ENCODE measurements at places on chromosomes 3 and 15.

- DNase-seq = no peak
Observed at GRCh38 chr15:40042791-40043320, 3.9 kb upstream of the SRP14 start.

- DNase-seq = no peak
Observed at GRCh38 chr3:8607234-8608040, 37.2 kb downstream of the SSUH2 start.

- DNase-seq = peak; percentile 25
Observed at GRCh38 chr3:121834157-121834670, 646 bp downstream of the IQCB1 start.

DNA sequence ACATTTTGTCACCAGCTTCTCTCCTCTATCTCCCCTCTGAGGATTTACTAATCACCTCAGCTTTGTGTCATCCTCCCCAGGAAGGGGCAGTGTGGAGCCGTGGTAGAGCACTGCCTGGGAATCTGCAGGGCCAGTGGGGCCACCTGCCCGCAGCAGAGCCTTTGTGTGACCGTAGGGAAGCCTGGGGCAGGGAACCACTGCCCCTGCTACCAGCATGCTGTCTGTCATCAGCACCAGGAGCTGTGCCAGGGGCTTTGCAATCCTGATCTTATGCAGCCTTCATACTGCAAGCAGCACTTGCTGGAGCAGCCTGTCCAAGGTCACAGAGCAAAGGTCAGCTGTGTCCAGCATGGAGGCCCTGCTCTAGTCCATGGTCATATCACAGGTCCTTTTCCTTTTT, 170.2 kb upstream of the IL12A start:
- no peak for DNase-seq

- DNase-seq = no peak
Observed at GRCh38 chr15:69996321-69997160, 101.2 kb downstream of the TLE3 start.

DNA sequence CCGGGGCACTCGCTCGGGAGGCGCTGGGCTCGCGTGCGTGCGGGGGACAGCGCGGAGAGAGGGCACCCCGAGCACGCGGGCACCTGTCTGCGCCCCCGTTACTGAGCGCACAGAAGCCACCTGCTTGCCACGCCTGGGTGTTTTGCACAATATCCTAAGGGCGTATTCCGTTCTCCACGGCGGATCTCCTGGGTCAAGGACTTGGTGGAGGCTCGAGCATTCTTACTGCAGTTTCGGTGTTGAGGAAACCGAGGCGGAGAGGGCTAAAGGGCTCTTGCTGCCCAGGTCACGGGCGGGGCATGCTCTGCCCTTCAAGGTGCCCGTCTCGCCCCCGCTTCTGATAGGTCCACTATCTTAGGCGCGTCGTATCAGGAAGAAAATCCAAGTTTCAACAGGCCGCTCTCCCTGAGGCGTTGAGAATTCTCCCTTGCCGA, 526 bp downstream of the GPD1L start:
- no peak for DNase-seq

- peak; percentile 83 for DNase-seq
Observed at GRCh38 chr15:75723847-75724660, 11.4 kb upstream of the CSPG4 start.

DNA sequence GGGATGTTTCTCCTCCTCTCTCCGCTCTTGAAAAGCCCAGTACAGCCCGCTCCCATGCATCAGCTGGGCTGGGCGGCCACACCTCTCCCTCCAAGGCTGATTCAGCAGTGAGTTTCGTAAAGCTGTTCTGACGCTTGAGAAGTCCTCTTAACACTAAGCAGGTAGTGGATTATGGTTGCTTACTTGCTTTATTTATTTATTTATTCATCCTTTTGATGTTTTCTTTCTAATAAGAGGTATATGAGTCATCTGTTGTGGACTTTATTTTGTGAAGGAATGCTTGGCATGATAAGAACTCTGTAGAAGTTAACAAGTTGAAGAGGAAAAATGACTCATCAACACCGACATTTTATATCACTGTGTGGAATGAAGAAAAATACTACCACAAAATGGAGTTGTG, 285.0 kb downstream of the SQOR start:
- DNase-seq = no peak

DNA sequence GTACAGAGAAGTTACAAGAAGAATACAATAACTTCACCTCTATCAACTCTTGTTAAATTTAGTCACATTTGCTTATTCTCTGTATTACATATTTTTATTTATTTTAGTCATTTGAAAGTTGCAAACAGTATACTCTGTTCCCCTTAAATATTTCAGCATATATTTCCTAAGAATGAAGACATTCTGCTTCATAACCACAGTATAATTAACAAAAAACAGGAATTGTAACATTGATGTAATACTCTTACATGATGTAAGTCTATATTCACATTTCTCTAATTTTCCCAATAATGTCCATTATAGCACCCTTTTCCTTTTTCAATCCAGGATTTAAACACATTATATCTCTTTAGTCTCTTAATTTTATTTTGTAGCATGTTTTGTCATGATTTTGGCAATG, 112.0 kb downstream of the AKAP13 start:
- DNase-seq = no peak

- DNase-seq = no peak
Observed at GRCh38 chr15:89227425-89227824, 6.0 kb upstream of the RLBP1 start.

DNA sequence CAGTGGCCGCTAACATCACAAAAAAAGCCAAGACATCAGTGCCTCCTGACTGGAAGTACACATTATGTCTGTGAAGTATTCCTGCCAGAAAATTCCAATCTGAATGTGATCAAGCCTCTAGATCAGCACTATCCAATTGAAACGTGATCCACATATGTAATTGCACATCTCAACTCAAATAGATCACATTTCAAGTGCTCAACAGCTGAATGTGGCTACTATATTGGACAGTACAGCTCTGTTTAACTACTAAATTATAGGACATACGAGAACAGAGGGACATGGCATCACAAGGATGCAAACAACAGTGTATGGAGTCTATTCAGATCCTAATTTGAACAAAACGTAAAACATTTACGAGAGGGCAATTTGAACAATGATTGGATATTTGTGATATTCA, 542 bp upstream of the UBAP1L start:
- DNase-seq = no peak

DNA sequence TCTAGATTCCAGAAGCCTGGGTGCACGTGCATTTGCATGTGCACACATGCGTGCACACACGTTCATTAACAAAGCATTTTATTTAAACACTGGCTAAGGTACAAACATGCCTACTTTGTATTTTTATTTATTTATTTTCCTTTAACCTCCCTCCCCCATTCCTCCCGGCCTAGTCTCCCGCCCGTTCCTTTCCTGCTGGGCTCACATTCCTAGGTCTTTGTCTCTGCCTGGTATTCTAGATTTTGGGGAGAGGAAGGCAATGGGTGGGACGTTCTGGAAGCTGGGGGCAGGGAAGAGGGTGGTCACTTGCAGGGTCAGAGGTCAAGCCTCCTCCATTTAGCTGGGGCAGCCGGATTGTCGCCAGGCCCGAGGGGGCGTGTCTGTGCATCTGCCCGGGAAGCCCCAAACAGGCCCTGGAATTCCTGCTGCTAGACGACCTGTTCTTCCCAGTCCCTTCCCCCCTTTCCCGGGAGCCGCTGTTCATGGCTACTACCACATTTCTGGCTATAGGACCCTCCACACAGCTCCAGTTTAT, 51.8 kb downstream of the TRIM71 start:
- DNase-seq = no peak

DNA sequence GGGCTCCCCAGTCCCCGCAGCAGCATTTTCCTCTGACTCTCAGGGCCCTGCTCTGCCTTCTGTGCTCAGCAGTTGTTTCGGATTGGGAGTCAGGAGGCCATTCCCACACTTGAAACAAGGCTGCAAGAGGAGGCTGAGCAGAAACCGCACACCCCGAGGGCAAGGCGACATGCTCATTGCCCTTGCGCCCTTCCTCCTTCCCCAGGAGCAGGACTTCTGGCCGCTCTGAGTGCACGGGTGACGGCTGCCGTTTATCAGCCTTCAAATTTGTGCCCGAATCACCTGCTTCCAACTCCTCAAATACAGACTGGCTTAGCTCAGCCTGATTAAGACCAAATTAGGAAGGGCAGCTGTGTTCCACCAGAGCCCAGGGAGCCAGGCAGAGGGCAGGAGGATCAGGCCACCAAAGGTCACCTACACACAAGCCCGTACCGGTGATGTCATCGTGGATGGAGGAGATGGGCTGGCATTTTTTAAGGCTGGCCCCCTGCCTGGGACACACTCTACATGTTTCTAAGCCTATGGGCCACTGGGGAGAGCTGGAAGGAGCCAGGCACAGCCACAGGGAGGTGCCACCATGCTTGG, 38.1 kb downstream of the TM2D3 start:
- no peak for DNase-seq

DNA sequence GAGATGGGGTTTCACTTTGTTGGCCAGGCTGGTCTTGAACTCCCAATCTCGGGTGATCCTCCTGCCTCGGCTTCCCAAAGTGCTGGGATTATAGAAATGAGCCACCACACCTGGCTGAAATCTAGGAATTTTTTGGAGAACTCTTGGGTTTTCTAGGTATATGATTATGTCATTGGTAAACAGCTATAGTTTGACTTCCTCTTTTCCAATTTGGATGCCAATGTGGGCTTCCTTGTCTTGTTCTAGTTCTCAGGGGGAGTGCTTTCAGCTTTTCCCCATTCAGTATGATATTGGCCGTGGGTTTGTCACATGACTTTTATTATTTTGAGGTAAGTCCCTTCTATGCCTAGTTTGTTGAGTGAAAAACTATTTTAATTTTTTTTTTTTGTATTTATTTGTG, 17.9 kb downstream of the KCNMB3 start:
- DNase-seq = no peak

GRCh38 chr3:50264964-50265485, 3.9 kb upstream of the SEMA3B start:
- DNase-seq = no peak

DNA sequence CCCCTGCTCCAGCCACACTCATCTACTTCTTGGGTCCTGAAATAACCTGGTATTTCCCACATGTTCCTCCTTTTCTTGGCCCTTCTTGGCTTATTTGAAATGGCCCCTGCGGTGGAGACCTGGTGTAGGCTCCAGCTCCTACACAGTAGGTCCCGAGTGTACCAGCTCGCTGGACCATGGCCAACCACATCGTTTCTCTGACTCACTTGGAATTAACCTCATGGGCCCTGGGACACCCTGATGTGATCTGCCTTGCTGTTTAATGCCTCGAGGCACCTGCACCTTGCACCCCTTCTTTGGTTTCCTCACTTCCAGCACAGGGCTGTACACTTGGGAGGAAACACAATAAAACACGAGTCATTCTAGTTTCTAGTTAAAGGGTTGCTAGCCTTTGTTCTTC, 60.3 kb downstream of the FEM1B start:
- no peak for DNase-seq

DNA sequence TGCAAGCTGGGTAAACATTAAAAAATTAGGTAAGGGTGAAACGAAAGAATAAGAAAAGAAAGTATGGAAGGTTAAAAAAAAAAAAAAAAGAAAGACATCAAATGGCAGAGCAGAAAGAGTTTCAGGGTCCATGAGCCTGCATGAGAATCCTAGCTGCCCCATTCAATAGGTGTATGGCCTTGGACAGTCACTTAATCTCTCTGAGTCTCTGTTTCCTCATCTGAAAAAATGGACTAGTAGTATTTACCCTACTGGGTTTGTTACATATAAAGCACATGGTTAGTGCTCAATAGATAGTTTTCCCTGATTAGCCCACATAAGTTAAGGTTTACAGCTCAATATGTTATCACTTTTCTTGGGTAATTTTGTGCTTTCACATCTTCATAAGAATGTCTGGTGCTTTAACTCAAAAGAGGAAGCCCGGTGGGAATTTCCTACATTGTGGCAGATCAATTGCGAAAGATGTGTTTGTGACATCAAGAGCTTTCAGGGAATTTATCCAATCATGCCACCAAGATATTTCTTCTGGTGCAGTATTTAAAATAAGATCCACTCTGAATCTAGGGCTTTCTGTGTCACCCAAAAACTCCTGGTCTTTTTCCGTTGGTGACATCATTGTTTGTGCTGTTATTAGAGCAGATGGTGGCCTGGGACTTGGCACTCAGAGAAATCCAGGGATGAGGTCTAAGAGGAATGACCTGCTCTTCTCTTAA, 57.2 kb upstream of the UBE2E1 start:
- DNase-seq = no peak

DNA sequence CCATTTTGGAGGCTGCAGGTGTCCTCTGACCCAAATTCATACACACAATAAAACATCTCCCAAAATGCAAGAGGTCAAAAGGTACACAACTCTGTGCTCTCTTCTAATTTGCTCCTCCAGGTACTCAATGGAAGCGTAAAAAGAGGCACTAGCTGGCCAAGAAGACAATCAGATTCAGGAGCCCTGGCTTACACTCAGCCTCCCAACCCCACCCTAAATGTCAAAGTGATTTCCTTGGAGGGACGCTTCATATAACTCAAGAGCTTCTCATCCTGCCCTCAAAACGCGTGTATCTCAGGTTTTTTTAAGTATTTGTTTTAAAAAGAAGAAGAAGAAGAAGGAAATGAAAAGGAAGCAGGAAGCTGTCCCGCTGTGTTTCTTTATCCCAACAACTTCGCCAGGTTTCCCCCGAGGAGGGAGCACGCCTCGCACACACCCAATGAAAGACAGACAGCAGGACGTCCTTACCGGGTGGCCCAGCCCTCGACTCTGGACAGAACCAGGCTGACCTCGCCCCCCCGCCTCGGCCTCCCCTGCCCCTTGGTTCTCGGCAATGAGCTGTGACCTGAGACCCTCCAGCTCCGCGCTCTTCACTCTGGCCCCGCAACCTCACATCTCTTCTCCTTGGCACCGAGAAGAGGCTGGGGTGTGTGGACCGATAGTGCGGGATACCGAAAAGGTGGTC, 620.7 kb upstream of the ZNF385D start:
- no peak for DNase-seq

DNA sequence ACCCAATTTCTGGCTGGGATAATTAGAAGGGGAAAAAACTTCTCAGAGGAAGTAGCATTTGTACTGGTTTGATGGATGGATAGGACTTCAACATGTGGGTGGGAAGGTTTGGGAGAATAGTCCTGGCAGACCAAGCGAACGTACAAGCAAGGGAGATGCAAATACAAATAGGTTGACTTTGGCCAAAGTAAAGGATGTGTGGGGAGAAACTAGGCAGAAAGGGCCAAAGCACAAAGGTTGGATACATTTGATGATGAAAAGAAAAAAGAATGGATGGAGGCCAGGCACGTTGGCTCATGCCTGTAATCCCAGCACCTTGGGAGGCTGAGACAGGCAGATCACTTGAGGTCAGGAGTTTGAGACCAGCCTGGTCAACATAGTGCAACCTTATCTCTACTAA, 63.4 kb downstream of the ERC2 start:
- no peak for DNase-seq
